ENCODE measurements at places on chromosomes 16 and 17. TPM values are rescaled to one million over a fixed set of nuclear protein-coding genes. Genes with fewer than 3 reads are reported as not detected.
A peak's percentile ranks its signal among the peaks of the same experiment; 100 is the strongest.

DNA sequence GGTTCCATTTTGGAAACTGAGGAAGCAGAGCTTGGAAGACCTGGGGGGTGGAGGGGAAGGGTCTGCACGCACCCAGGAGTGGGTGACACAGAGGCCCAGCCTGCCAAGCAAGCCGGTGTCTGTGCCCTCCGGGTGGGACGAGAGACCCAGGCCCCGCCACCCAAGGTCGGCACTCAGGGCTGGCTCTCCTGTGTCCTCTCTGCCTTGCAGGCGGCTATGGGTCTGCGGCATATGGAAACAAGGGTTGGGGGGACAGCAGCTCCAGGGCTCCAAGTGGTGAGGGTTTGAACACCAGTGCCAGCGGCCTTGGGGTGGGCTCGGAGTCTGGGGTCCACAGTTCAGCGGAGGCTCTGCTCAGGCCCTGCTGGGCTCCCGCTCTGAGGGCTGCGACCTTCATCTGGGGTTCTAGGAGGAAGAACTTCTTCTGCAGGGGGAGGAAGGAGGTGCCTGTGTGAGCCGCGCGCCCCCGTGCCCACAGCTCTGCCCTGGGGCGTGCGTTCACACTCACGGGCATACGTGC is 4.6 kb upstream of the CD7 start:
- H3K36me3 ChIP-seq: no peaks in the 10 kb centered on the region
- no peaks in the 10 kb centered on the region for H3K27me3 ChIP-seq
- DNase-seq: no peak
- H3K27ac ChIP-seq: peak overlapping the region; percentile 21
- no peak overlapping the region for H3K4me3 ChIP-seq

The MYH1 gene
- total RNA-seq: not detected

The MT1M gene
- total RNA-seq: not detected

GRCh38 chr16:49466529-49466831 is 92.9 kb downstream of the C16orf78 start:
- peak; percentile 7 for DNase-seq
- peaks cover 3% of the 10 kb centered on the region for H3K36me3 ChIP-seq
- H3K4me3 ChIP-seq: no peak overlapping the region

The CDH16 gene
- total RNA-seq: not detected

GRCh38 chr17:8700546-8700945 is 44.1 kb downstream of the CCDC42 start:
- H3K27me3 ChIP-seq: peaks cover 27% of the 10 kb centered on the region
- H3K4me1 ChIP-seq: no peaks in the 10 kb centered on the region
- H3K36me3 ChIP-seq: no peaks in the 10 kb centered on the region
- no peak overlapping the region for H3K27ac ChIP-seq
- no peak overlapping the region for H3K4me3 ChIP-seq

DNA sequence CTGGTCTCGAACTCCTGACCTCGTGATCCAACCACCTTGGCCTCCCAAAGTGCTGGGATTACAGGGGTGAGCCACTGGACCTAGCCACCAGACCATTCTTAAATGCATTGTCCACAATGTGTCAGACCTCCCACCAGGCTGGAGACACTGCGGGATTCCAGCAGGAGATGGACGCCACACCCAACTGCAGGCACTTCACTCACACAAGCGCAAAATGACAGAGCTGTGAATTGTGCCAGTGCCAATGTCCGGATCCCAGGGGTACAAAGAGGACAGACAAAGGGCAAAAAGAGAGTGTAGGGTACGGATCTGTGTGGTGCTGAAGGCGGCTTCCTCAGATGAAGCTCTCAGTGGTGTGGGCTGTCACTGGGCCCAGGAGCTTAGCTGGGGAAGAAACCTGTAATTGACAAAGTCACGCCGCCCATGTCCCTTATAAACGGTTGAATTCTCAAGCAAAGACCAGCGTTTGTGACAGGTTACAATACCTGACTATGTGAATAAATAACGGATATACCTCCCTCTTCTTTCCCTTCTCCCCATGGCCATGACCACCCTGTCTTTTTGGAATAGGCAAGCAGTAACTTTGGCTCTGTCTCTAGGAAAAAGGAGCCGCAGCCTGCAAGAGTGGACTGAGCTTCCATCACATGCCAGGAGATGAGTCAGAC is 40.0 kb downstream of the HS3ST3A1 start:
- H3K27ac ChIP-seq: no peak overlapping the region
- H3K4me1 ChIP-seq: peaks cover 6% of the 10 kb centered on the region
- DNase-seq: no peak

- peak overlapping the region; percentile 97 for H3K4me3 ChIP-seq
- peaks cover 15% of the 10 kb centered on the region for H3K4me1 ChIP-seq
- DNase-seq: no peak
- H3K27me3 ChIP-seq: no peaks in the 10 kb centered on the region
- H3K36me3 ChIP-seq: peaks cover 4% of the 10 kb centered on the region
- H3K27ac ChIP-seq: peak overlapping the region; percentile 100
Observed at GRCh38 chr17:75288359-75288758, 874 bp downstream of the SLC25A19 start.

The CEP112 gene
- 2.1 TPM for total RNA-seq

Data from activated naive CD8-positive, alpha-beta T cell treated with anti-CD3 and anti-CD28 coated beads, Interleukin-2, amount 10 ng/mL, durations not matched to agents 7 days and 5 days (primary cell).